NCI-H1436 (cell line): ENCODE measurements at places on chromosomes 13 and 19.

DNA sequence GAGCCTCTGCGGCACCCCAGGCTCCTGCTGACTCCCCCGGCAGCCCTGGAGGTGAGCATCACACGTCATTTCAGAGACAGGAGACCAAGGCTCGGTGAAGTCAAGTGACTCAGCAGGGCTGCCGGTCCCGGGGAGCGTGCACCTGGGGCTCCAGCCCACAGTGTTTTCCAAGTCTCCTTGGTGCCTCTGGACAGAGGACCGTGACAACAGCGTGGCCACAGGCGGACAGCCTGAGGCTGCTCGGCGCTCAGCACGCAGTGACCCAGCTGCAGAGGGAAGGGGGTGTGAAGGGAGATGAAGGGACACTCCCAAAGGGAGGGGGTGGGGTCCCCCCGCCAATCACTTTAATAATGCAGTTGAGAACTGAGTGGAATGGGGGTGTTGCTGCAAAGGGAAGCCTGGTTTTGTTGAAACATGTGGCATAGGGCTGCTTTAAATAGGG lies 17.5 kb upstream of the ASPDH start:
- DNase-seq = no peak

DNA sequence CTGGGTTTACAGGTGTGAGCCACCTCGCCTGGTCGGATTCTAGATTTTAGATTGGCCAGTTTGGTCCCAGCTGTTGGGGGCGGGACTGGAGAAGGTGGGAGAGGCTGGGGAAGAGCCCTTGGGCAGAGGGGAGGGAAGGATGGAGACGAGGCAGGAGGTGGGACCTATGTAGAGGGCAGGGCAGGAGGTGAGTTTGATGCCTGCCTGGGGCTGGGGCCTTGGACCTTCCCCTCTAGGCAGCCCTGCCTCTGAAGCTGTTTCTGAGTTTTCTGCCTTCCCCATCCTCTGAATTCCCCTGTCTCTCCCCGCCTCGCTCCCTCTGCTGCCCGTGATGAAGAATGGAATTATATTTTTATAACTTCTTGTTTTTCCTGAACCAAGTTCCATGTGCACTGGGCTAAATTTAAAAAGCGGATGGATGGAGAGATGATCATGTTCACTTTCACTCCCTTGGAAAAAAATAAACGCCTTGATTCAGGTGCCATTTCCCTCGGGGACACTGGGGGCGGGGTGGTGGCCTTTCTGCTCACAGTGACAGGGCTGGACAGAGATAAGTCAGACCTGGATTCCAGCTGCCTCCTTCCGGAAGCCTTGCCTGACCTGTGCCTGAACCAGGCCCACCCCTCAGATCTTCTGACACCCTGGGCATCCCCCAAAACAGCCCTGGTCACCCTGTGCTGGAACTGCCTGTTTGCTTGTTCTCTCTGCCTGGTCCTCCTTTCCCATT lies 16.5 kb upstream of the TNFAIP8L1 start:
- no peak for DNase-seq

DNA sequence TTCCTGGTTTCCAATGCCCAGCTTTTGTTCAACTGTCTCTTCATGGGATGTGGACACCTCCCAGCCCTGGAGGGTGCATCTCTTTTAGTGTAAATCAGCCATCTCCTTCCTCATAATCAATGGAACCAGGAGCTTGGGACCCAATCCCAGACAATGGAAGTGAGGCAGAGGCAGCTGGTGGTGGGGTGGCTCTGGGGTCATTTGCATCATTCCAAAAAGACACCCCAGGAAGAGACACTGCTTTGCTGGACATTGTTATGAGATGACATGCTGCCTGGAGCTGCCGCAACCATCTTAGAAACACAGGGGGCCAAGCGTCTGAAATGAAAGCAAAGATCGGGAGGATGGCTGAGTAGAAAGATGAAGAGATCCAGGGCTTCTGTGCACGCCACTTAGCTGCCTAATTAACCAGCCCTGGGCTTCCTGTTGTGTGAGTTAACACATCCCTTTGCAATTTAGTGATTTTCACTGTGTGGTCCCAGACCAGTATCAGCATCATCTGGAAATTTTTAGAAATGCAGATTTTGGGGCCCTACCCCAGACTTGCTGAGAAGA lies 36.1 kb downstream of the IRS2 start:
- DNase-seq = no peak

DNA sequence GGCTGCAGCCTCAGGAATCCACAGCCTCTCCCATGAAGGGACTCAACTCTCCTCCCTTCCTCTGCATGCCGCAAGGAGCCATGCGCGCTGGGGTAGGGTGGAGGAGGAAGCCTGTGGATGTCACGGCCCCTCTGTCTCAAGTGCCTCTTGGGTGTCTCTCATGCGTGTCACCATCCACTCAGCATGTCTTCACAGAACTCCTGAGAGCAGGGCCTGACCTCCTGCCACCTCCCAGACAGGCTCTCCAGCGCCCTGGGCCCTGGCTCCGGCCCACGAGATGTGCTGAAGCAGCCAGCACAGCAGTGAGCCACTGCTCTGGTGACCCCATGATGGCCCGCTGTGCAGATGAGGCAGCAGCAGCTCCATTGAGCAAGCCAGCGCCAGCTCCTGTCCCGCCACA lies 25.9 kb upstream of the SPACA7 start:
- DNase-seq = no peak

DNA sequence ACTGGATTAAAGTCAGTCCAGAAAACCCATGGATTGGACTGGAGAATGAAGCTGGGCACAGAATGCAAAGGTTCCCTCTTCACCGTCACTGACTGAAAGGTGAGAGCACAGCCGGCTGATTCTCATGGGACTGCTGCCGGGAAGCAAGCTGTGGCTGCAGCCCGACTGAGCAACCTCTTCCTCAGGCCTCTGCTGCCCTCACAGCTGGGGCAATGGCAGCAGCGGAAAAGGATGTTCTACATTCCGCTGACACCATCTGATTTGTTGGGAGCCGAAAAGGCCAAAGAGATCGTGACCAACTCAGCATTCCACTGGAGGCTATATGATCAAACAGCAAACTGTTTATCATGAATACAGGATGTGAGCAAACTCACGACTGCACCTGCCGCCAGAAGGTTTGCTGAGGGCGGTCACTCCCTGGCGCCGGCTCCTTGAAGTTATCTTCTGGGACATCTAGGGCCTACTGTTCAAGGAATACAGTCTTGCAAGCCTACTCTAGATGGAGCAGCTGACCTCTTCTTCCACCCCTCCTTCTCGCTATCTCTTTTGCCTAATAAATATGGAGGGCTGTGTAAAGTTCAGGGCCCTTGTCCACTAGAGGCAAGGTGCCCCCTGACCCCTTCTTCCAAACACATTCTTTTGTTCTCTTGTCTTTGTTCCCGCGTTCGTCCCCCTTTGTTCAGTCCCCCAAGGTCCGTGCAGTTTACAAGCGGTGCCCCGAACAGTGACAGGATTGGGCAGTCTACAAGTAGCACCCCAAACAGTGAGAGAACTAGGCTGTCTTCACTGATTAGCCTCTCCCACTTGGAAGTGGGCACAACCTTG lies 19.6 kb upstream of the SIGLEC6 start:
- DNase-seq = peak; percentile 14

DNA sequence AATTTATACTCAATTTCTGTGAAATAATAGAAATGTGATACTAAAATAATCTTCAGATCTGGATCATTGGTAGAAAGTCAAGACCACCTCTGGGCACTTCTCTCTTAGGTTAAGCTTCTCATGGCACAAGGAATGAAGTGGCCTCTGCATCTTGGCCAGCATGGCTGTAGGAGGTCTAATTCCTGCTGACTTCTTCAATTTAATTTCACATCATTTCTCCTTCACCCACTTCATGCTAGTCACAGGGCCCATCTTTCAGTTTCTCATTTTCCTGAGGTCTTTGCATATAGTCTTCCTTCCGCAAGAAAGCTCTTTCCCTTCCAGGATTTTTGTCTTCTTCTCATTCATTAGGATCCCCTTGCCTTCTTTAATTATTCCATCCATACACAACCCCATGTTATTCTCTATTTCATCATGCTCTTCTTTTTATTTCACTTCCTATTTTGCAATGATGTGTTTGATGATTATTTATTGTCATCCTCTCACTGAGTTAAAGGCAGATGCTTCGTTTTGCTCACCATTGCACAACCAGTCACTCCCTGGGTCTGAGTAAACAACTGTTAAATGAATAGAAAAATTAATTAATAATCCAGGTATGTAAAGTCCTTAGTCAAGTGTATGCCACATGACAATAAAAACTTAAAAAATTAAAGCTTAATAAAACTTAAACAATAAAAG lies 397.4 kb downstream of the SPRY2 start:
- DNase-seq = no peak

DNA sequence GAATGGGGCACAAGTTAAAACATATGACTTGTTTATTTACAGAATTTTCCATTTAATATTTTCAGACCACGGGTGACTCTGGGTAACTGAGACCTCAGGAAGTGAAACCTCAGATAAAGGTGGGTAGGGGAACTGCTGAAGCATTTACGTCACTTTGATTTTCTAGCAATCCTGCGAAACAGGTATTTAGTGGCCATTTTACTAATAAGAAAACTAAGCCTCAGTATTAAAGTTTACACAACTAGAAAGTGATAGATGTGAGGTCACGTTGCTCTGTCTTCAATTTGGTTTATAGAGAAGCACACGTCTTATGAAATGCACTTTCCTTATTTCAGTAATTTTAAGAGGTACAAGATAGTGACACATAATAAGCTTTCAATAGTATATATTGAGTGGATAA lies 402.8 kb downstream of the FGF9 start:
- DNase-seq = no peak

- no peak for DNase-seq
Measured at GRCh38 chr13:95355494-95355893, 54.2 kb upstream of the ABCC4 start.
